Right cardiac atrium (tissue), 5 donors: ENCODE measurements at places on chromosomes 5 and 9. TPM values are rescaled to one million over a fixed set of nuclear protein-coding genes. Genes with fewer than 3 reads are reported as not detected.

- DNase-seq: peak; percentile 77
These were observed 143.2 kb upstream of the TRIM32 start for GRCh38 chr9:116543731-116544400.

DNA sequence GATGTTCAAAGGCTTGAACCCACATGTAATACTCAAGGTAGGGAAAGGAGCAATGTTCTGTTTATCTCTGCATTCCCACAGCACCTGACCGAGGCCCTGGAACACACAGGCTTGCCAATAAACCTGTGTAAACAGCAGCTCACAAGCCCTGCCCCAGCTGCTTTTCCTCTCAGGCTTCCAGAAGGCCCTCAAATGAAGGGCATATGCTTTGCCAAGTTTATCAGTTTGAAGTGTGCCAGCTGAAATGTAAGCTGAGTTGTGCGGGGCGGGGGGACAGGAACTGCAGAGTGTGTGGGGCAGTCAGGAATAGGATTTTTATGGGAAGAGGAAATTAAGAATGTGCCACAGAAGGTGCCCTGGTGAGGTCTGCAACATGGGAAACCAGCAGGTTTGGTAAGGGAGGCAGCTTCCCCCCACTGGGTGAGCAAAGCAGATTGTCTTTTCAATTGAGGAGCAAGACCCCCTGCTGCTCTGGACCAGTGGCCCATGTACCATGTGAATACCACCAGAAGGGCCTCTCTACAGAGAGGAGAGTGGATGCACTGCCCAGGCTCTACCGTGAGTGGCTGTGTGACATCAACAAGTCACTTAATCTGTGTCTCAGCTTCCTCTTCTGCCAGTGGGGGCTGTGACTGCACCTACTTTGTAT lies 194.8 kb downstream of the SPOCK1 start:
- peak; percentile 57 for DNase-seq

The SPINK5 gene
- 0.82 TPM for total RNA-seq

- DNase-seq: peak; percentile 42
These were observed 72.4 kb downstream of the KIAA0825 start for GRCh38 chr5:94545870-94546625.

DNA sequence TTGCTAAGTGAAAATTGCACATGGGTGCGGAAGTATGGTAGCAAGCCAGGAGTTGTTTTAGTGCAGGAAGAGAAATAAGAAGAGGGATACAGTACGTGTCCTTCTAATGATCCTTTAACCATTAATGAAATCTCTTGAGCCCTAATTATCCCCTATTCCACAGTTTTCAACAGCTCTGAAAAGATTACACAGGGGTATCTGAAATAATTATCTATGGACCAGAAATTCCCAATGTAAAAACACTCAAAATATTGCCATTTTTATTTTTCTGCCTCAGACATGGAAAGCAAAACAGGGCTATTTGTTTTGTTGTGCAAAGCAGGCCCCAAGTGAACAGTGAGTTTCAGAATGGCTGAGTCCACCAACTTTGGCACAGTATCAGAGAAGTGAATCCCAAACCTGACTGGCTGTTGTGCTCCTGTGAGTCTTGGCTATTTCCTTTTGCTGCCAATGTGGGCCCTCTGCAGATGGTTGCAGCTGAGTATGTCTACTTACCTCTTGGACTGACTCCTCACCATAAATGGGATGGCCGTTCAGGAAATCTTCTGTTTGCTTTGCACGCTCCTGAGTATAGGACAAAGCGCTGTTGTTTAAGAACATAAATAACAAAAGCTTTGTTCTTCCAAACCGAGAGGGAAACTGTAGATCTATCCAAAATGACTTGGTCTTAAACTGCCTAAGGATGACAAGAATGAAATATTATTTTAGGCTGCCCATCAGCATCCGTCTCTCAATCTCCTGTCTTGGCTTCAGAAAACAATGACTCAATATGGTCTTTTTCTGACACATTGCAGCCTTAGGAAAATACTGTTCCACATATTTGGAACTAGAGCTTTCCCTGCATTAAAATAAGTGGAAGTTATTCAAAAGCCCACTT lies 204.1 kb downstream of the DEPDC1B start:
- no peak for DNase-seq

The CDC25C gene
- not detected for total RNA-seq

The SEMA5A gene
- 28.2 TPM for total RNA-seq
